Panc1 (cell line): ENCODE measurements at places on chromosomes 16 and 17.

DNA sequence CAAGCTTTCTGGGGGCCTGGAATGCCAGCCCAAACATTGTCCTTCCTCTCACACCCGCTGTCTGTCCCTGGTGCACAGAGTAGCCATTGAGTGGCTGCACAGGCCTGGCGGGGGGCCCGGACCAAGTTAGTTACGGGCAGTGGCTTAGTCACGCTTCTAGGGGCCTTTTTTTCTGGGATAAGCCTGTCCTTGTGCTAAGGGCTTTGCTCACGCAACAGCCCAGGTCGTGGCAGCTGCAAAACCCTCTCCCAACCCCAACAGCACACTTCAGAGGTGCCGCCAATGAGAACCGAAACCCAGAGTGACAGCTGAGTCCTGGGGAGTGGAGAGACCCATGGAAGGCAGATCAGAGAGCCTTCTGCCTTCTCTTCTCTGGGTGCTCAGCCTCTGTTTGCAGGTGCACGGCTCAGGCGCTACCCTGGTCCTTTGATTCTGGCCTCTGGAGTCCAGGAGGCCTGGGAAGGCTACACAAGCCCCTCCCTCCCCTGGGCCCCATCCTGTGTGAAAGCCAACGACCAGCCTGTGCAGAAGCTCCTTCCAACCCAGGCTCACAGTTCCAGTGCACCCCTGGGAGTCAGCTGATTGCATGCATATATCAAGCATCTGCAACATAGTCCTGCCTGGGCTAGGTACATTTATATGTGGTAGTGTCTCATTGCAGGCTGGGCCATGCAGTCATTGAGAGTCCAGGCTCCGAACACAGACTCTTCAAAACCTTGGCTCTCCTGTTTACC, 9.1 kb downstream of the WSCD1 start:
- DNase-seq = no peak

- no peak for DNase-seq
Measured at GRCh38 chr17:82690786-82691489, 7.6 kb downstream of the RAB40B start.

- DNase-seq = no peak
Measured at GRCh38 chr16:84821728-84822689, 2.2 kb downstream of the CRISPLD2 start.

GRCh38 chr17:17683710-17684365, 2.6 kb downstream of the RAI1 start:
- no peak for DNase-seq

GRCh38 chr17:32732900-32733299, 144.0 kb downstream of the MYO1D start:
- no peak for DNase-seq

DNA sequence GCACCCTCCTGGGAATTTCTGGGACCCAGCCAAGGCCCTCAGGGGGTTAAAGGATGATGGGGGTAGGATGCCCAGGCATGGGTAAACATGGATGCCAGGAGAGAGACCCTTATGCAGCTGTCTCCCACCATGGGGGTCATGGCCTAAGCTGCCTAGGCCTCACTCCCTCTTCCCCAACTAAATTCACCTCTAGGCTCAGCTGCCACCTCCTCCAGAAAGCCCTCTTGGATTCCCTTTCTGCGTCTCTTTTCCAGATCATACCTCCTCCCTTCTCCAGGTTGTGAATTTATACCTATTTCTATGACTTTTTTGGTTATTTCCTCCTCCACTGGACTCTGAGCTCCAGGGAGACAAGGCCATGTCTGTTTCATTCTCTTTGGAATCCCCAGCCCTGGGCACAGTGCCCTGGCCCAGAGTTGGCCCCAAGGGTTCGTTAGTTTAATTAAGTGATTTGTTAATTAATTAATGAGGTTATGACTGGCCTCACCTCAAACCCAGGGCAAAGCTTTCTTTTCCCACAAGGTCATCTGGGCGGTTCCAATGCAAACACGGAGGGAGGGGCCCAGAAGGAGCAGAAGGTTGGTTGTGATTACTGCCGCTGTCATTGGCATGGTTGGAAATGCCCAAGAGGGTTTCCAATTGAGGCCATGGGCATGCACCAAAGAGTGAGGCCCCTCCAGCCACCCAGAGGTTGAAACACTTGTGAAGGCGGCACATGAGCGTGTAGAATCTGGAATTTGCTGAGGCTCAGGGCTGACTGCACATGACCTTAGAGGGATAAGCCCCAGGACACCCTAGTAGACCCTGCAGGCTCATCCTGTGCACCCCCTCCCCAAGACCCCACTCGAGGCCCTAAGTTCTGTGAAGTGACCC, 6.9 kb upstream of the KRT17 start:
- DNase-seq = no peak

GRCh38 chr17:43940630-43941029, 1.6 kb downstream of the PPY start:
- DNase-seq = no peak

DNA sequence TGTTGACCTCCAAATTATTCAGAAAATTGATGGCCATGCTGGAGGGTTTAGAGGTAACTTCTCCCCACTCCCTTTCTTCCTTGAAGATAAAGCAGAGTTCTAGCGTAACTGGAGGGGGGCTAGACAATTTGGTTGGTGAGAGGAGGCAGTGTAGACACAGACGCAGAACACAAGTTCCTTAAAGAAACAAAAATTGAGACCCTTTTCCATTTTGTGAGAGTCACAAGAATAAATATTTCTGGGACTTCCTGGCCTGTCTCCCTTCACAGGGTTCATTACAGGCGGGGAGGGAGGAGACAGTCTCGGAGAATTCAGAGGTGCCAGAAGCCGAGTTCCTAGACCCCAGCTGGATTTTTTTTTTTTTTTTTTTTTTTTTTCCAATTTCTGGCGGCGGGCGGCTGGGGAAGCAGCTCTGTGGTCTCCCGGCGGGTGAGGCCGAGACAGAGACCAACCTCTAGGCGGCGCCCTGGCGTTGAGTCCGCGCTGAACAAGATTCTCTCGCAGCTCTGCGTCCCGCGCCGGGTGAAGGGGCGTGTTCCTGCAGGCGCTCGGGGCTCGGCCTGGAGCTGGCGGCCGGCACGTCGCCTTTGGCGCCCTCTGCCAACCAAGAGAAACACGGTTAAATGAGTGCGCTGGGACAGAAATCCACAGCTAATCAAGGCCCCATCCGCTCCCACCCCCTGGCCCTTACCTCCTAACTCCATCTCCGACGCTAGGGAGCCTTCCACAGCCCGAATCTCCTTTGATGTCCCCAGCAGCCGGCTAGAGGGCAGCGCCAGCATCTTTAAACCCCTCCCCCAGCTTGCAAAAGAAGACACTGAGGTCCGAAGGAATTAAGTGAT, 10.2 kb upstream of the HOXB9 start:
- DNase-seq = no peak
